ENCODE measurements at places on chromosomes 2 and 18.
A peak's percentile ranks its signal among the peaks of the same experiment; 100 is the strongest.

DNA sequence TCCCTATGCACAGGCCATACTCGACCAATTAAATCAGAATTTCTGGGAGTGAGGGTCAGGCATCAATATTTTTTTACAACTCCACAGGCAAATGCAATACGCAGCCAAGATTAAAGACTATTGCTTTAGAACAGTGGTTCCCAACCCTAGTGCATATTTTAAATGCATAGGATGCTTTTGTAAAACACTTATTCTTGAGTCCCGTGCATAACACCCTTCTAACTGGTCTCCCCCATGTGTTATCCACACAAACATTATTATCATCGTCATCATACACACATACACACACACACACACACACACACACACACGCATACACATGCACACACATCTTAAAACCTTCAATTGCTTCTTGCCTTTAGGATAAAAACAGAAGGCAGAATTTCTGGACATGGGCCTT lies 145.0 kb upstream of the PELI1 start:
- ATAC-seq = no peak

DNA sequence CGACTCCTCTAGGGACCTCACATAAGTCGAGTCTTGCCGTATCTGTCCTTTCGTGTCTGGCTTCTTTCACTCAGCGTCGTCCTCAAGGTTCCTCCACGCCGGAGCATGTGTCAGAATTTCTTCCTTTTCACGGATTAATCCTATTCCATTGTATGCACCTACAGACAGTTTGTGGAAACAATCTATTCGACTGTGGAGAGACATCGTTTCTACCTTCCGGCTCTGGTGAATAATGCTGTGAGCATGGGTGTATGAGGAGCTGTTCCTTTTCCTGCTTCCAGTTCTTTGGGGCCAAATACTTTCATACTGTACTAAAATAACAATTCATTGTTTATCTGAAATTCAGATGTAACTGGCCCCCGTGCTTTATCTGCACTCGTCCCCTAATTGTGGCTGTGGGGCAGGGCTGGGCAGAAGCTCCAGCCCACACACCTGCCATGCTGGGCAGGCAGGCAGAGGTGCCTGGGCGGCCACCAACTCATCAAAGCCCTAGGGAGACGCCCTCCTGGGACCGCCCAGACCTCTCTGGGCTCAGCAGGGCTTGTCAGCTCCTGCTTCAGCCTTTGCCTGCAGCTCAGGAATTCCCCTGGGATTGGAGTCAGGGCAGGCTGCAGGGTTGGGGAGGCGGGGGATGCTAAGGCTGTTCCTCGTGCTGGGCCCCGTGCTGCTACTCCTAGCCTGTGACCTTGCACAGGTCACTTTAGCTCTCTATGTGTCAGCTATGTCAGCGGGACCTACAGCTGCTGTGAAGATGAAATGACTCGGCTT lies 14.5 kb downstream of the GPC1 start:
- ATAC-seq = peak; percentile 56

DNA sequence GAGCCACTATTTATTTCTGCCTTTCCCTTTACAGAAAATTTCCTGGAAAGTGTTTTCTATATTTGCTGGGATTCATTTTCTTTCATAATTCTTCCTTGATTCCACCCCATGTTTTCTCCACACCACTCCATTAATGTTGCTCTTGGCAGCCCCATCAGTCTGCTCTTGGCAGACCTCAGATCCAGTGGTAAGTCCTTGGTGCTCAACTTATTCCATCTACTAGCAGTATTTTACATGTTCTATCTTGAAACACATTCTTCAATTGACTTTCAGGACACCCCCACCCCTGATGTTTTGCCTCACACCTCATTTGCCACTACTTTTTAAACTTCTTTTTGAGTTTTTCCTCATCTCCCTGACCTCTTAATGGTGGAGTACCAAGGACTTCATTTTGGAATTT lies 65.0 kb downstream of the HNMT start:
- no peak for ATAC-seq

DNA sequence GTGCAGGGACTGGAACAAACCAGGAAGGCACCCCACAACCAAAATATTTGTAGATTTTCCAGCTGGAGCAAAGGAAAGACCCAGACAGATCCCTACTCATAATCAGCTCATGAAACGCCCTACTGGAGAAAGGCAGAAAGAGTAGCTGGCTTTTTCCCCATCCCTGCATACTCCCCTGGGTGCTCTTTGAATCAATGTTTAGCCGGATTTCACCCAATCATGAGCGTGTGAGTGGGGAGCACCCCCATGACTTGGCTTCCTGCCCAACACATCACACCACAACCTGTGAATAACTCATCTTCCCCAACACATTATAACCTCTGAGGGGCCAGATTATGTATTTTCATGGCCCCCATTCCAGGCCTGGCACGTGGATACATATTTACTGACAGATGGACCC lies 35.1 kb upstream of the SLC14A1 start:
- no peak for ATAC-seq

DNA sequence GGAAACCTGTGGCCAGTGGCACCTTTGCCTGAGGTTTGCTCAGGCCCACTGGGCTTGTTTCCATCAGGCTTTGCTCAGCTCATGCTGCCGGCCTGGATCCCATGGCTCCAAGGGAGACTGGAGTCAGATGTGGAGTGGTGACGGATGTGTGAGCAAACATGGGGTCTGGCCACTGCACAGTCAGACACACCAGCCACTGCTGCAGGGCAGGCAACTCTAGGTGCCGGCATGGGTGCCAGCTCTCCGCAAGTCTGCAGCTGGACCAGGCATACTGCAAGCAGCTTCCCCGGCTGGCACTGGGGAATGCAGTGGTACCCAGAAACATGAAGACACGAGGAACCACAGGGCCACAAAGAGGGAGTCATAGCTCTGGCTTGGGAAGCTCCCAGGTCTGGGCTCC lies 37.4 kb downstream of the TDRD15 start:
- ATAC-seq = no peak

- ATAC-seq = no peak
Observed at GRCh38 chr2:213640738-213641425, 356.6 kb downstream of the SPAG16 start.

- ATAC-seq = no peak
Observed at GRCh38 chr2:159035790-159036411, 67.5 kb downstream of the TANC1 start.

GRCh38 chr2:78999406-78999805 lies 26.1 kb upstream of the REG3G start:
- ATAC-seq = no peak

GRCh38 chr2:229752970-229753729 lies 38.8 kb upstream of the DNER start:
- ATAC-seq = no peak

DNA sequence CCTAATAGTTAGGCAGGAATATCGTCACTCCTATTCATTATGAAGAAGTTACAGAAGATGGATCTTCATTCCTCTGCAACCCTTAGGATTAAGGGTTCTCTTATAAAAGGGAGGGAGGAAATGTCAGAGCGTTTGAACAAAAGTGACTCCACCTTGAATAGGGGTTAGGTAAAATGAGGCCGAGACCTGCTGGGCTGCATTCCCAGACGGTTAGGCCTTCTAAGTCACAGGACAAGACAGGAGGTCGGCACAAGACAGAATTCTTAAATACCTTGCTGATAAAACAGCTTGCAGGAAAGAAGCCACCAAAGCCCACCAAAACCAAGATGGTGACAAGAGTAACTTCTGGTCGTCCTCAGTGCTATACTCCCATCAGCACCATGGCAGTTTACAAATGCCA lies 147.6 kb downstream of the CDCA7 start:
- no peak for ATAC-seq

DNA sequence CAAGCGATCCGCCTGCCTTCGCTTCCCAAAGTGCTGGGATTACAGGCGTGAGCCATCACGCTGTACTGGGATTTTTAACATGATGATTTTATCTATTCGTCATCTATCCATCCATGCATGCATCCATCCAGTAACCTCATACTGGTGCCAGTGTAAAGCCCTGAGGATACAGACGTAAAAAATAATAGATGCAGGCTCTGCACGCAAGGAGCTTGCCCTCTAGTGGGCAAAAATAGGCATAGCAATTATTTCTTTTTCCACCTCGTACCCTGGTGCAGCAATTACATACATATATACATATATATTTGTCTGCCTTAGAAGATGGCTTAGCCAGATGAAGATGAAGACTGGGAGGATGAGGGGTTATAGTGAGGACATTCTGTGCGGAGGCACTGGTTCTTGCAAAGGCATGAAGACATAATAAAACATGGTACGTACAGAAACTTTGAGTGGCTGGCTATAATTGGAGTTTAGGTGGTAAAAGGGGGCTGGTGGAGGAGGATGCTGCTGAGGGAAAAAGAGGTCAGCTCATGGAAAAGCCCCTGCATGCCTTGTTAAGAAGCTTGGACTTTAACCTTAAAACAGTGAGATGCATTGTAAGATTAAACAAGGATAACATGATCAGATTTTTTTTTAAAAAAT lies 19.6 kb upstream of the RPIA start:
- ATAC-seq = peak; percentile 53

DNA sequence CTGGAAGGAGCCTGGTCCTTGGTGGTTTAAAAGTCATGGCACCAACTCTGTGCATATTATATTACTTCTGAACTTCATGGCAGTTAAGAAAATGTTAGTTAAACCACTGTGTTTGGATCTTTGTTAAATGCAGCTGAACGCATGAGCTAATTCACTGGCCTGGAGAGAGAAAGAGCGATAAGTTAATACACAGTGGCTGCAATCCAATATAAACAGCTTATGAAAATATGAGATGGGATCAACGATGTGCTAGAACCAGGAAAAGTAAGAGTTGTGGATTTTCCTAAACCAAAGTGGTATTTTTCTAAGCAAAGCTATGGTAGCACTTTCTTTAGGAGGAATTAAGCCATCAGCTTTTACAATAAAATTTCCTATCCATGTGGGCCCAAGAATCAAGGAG lies 326.7 kb downstream of the MTX2 start:
- no peak for ATAC-seq

GRCh38 chr2:23388294-23388693 lies 3.3 kb downstream of the KLHL29 start:
- no peak for ATAC-seq

DNA sequence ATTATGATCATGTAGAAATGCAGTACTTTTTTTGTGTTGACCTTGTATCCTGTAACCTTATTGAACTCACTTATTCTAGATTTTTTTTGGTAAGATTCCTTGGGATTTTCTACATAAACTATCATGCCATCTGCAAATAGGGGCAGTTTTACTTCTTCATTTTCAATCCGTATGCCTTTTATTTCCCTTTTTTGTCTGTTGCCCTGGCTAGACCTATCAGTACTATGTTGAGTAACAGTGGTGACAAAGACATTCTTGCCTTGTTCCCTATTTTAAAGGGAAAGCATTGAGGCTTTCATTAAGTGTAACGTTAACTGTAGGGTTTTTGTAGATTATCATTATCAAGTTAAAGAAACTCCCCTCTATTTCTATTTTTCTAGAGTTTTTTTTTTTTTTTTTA lies 92.3 kb downstream of the LYPD1 start:
- ATAC-seq = no peak

DNA sequence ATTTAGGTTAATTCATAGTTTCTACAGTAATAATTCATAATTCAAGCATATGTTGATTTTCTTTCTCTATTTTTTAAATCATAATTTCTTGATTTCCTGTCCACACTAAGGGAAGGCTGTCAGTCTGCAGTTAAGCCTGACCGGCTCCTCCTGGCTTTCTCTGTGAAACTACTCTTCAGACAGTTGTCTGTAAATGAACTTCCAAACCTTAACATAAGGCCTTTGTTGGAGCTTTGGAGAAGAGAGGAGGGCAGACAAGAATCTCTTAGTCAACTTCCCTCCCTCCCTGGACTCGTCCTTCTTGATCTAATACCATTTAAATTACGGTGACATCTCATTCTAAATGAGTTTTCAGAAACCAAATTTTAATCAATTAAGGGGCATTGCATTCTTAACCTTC lies 404.1 kb upstream of the ST6GAL2 start:
- ATAC-seq = no peak

DNA sequence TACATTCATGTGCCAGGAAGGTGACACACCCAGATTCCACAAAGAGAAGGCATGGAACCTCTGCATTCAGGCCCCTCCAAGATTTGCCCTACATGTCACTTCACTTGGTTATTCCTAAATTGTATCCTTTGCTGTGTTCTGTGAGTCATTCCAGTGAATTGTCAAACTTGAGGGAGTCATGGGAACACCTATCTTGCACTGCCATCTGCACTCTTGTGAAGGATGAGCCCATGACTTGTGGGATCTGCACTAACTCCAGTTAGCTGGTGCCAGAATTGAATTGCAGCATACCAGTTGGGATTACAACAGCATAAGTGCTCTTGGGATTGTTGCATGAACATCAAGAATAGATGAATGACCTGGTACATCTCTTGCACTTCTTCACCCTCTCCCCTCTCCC lies 1288.0 kb upstream of the ZEB2 start:
- ATAC-seq = peak; percentile 27

- ATAC-seq = no peak
Observed at GRCh38 chr2:20551260-20551944, 99.5 kb downstream of the HS1BP3 start.

GRCh38 chr18:23689616-23690504 lies 607 bp downstream of the LAMA3 start:
- peak; percentile 41 for ATAC-seq

DNA sequence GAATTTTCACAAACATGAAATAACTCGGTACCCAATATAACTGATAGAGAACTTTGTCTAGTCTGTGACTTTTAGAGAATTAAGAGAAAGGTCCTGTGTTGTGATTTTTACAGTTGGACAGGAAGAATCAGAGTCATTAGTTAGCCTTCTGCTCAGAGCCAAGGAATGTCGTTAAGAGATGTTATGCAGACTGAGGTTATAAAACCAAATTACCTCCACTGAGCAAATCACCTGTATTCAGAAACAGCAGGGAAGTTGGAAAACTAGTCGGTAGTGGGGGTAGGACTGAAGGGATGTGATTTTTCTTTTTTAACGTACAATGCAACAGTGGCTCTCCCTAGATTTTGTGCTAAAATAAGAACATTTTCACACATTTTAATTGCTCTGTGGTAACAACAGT lies 18.5 kb downstream of the TANK start:
- no peak for ATAC-seq

- no peak for ATAC-seq
Observed at GRCh38 chr2:30758191-30758651, 49.0 kb downstream of the CAPN13 start.

- no peak for ATAC-seq
Observed at GRCh38 chr2:231696004-231696367, 12.3 kb upstream of the PTMA start.
